ENCODE measurements at places on chromosomes 6 and 20.

- DNase-seq, result no peak
These were observed 13.4 kb upstream of the COL12A1 start for GRCh38 chr6:75219263-75219662.

DNA sequence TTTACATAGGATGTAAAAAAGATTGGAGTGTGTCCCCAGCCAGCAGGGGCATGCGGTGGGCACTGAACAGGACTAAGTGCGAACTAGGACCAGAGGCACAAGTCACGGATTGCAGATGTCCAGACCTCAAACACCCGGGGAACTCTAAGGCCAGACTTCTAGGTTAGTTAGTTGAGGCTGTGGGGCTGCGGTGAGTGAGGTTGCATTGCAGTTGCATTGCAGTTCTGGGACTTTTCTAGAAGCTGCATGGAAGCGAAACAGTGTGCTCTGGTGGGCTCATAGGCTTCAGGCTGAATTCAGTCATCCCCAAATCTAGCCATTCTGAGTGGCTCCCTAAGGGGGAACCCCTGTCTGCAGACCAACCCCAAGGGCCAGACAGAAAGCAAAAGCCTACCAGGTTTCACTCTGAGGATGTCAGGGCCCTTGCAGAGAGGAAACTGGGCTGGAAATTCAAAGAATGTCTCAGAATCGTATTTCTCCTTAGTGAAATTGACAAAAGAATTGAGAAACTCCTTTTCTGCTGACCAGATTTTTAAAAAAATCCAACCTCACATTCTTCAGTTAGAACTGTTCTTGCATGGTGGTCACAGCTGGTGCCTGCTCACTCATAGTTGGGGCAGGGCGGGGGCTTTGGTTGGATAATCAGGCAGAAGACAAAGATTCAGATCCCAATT, 182.8 kb downstream of the ZDHHC14 start:
- DNase-seq, result peak; percentile 54

DNA sequence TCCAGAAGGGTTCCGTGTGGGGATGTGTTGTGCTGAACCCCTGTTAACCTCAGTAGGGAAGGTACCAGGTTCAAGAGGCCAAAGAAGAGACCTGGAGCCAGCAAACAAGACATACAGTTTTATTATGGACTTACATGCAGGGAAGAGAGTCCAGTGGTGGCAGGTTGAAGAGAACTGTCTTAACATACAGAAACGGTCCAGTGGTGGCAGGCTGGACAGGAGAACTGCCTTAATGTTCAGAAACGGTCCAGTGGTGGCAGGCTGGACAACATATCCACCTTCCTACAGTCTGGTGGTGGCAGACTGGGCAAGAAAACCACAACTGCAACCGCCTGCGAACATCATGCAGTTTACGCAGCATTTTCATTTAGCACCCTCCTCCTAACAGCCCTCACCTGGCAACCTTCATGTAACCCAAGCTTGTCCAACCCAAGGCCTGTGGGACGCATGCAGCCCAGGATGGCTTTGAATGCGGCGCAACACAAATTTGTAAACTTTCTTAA, 75.9 kb downstream of the PHACTR3 start:
- no peak for DNase-seq

- no peak for DNase-seq
These were observed 121.6 kb upstream of the BEND6 start for GRCh38 chr6:56833127-56833791.

GRCh38 chr20:7924692-7925091, 15.6 kb downstream of the HAO1 start:
- peak; percentile 90 for DNase-seq
